ENCODE measurements at places on chromosomes 1 and 21. TPM values are rescaled to one million over a fixed set of nuclear protein-coding genes. Genes with fewer than 3 reads are reported as not detected.

Gene HSPB7
- polyA plus RNA-seq, result not detected

Gene PLD5
- polyA plus RNA-seq, result 10.0 TPM

Gene HCRTR1
- polyA plus RNA-seq, result not detected

Gene OR2T33
- polyA plus RNA-seq, result not detected

Gene TPTE
- not detected for polyA plus RNA-seq

Gene HES3
- polyA plus RNA-seq, result not detected
